Fibroblast of the aortic adventitia (primary cell): ENCODE measurements at places on chromosomes 5 and 9.

DNA sequence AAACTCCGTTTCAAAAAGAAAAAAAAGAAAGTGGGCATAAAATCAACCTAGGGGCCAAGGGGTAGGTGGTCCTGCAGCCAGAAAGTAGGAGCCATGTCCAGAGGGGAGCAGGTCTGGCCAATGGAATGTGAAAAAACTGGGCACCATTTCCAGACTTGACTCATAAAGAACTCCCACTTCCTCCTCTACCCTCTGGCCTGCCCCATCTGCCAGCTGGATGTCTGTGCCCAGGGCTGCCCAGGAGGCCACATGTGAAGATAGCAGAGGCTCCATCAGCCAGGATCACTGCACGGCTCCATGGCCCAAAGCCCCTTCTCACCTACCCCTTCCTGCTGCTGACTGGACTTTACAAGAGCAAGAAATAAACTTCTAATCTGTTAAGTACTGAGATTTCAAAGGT lies 42.1 kb upstream of the EEIG1 start:
- peak; percentile 33 for DNase-seq

- no peak for DNase-seq
Observed at GRCh38 chr5:103434057-103434456, 128.5 kb downstream of the NUDT12 start.

- no peak for DNase-seq
Observed at GRCh38 chr9:131046093-131046380, 37.1 kb downstream of the LAMC3 start.

DNA sequence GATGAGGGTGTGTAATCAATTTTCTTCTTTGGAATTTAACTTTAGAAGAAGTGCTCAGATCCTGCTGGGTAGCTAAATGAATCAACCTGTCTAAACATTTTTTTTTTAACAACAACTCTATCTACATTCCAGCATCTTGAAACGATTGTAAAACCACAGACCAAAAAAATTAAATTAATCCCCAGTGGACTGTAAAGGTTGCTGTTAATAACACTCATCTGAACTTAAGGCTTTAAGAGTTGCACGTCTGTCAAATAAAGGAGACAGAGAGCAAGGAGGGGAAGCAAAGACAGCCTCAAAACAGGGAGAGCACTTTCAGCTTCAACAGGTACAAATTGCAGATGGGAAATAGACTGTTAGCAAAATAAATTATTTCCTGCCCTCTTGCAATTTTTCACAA lies 548.5 kb downstream of the DTWD2 start:
- no peak for DNase-seq

DNA sequence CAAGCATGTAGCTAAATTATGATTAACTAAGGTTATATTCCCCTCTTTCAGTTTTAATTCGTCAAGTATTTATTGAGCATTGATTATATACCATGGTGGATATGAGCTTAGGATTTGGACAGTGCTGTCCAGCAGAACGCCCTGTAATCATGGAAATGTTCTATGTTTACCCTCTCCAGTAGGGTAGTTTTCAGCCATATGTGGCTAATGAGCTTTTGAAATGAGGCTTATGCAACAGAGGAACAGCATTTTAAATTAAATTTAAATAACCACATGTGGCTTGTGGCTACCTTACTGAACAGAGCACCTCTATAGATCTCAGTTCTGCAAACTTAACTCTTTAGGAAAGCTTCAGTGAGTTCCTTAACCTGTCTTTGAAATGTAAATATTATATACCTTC lies 59.1 kb downstream of the JMY start:
- DNase-seq: no peak

- DNase-seq: peak; percentile 64
Observed at GRCh38 chr5:32541241-32541640, 44.1 kb upstream of the SUB1 start.

DNA sequence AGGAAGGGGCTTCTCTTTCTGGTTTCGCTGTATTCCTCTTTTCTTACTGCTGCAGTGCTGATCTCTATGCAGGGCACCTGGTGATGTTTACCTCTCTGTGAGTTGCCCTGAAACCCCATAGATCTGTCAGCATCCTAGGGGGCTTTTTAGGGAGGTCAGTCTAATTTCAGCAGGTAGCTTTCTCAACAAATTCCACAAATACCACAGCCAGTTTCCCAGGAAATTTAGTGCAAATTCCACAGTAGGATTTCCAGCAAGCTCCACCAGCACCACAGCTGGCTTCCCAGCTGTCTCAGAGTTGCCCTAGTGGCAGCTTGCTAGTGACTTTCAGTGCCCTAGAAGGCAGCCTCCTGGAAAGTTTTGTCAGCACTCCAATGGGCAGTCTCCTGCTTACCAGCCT lies 379.1 kb upstream of the SMC2 start:
- DNase-seq: no peak
